NCI-H446 (cell line): ENCODE measurements at places on chromosomes 1 and 21.

DNA sequence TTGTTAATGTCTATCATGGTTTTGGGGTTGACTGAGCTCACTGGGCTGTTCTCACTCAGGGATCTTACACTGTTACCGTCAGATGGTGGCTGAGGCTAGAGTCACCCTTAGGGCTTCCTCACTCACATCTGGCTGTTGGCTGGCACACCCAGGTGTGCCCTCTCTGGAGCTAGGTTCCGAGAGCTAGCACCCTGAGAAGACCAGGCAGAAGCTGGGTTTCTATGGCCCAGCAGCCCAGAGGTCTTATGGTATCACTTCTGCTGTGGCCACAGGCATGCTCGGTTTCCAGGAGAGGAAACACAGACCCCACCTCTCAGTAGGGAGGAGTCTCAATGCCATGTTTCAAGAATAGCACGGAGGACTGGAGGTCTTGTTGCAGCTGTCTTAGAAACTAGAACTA, 20.7 kb upstream of the KIF1B start:
- DNase-seq = no peak

DNA sequence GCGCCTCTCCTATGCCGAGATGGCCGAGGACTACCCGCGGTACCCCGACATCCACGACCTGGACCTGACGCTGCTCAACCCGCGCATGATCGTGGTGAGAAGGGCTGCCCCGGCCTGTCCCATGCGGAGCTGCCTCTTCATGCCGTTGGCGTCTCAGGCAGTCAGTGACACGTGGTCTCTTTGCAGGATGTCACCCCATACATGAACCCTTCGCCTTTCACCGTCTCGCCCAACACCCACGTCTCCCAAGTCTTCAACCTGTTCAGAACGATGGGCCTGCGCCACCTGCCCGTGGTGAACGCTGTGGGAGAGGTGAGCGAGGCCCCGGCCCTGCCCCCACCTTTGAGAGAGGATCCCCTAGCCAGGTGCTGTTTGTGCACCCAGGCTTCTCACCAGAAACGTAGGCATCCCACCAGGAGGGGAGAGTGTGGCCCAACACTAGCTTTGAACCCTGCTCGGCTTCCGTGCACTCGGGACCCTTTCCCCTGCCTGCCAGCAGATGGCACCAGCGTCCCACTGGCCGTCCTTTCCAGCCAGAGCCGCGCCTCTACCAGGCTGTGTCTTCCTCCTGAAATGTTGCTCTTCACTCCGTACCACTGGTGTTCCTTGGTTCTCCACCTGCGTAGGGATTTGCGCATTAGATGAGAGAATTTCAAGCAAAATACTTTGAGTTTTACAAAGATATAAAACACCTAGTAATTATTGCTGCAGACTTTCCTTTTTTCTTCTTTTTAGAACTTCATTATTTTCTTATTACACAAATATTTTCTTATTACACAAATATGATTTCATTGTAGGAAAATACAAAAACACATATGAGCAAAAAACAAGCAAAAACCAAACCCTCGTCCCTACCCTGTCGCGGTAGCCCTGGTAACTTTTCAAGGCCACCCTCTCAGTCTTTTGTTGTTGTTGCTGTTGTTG, 9.0 kb downstream of the NPPA start:
- peak; percentile 78 for DNase-seq

DNA sequence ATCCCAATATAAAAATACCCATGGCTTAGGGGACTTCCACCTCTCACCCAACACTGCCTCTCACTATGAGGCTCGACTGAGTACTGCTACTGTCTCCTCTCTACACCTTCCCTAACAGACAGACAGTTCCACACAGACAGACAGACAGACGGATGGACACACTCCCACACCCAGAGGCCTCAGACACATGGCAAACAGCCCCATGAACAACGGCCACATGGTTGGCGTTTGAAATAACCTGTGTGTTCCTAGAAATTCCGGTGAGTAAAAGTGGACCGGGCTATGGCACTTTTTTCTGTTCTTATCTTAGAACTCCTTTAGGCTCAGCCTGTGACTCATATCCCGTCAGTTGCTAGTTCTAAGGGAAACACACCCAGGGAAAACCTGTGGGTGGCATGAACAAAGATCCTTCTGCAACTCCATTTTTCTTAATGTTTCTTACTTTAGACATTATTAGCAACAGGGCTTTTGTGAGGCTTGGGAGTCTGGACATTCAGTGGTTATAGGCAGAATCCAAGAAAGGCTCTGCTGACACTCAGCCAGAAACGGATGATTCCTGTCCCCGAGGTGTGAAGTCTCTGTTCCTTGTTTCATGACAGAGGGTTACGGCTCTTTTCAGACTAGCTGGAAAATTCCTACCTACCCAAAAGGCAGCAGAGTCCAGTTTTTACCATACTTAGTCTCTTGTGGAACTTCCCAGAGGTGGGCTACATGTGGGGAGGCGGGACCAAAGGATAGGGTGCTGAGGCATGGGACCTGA, 90.5 kb upstream of the TLR5 start:
- no peak for DNase-seq

- no peak for DNase-seq
Measured at GRCh38 chr1:246772686-246773085, 48.5 kb downstream of the SCCPDH start.

DNA sequence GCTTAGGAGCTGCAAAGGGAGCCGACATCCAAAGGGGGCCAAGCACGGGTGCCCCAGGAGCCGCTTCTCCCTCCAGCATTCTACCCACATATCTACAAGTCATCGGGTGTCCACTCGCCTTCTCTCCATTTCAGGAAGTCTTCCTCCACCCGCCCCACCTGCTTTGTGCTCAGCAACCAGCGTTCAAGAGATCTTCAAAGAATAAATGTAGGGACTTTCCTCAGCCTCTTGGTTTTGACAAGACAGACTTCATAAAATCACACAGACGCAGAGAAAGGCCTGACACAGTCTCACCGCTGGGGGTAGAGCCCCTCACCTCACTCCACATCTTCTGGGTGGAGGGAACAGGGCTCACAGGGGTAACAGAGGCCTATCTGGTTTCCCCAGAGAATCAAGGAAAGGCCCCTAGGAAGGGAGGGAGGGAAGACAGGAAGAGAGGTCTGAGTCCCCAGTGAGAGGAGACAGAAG, 49.5 kb downstream of the SSBP3 start:
- no peak for DNase-seq

DNA sequence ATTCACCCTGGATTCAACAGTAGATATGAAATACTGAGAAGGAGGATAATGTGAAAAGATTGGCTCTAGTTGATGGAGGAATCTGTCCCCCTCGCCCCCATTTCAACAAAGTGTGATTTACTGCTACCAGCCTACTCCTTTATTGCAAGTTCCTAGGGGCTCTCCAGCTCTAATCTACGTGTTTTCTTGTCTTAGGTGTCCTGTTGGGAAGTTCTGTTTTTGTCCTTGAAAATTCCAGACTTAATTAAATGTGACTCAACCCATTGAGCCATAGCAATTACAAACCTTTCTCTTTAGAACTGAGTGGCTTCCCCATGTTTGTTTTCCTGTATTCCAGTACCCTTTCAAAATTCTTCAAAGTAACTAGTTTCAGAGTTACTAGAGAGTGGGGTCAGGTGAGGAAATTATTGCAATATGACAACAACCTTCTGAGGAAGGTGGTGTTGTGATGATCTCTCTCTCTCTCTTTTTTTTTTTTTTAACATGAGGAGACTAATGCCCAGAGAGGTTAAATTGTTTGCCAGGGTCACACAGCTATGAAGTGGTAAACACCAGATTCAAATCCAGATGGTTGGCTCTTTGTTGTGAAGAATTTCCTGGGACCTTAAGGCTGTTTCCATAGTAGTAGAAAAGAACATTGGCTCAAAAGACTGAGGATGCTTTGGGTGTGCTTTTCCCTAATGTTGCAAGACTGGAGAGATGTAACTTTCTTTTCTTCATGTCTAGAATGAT, 3.5 kb downstream of the RGL1 start:
- DNase-seq = no peak

GRCh38 chr1:236536540-236536939, 12.8 kb downstream of the LGALS8 start:
- DNase-seq = no peak

GRCh38 chr1:98556521-98557158, 104.9 kb upstream of the SNX7 start:
- DNase-seq = peak; percentile 65

DNA sequence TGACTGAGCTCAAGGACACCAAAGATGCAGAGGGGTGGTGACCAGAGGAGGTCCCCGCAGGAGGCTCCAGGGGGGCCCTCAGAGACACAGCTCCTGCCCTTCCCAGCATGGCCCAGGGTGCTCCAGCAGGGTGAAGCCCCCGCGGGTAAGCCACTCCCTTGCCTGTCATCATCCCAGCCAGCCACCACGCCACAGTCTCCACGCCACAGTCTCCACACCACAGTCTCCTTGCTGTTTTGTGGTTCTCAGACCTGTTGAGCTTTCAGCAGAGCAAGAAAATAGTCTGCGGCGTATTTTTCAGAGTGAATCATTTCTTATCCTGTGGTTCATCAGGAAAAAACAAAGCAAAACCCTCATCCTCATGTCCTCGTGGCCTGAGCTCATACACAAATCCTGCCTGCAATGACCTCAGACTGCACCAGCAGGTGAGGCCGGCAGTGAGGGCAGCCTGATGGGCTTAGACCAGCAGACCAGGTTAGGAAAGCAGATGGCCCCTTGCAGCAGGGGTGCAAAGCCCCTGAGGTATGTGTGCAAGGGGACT, 25.7 kb upstream of the ABCG1 start:
- DNase-seq = no peak

DNA sequence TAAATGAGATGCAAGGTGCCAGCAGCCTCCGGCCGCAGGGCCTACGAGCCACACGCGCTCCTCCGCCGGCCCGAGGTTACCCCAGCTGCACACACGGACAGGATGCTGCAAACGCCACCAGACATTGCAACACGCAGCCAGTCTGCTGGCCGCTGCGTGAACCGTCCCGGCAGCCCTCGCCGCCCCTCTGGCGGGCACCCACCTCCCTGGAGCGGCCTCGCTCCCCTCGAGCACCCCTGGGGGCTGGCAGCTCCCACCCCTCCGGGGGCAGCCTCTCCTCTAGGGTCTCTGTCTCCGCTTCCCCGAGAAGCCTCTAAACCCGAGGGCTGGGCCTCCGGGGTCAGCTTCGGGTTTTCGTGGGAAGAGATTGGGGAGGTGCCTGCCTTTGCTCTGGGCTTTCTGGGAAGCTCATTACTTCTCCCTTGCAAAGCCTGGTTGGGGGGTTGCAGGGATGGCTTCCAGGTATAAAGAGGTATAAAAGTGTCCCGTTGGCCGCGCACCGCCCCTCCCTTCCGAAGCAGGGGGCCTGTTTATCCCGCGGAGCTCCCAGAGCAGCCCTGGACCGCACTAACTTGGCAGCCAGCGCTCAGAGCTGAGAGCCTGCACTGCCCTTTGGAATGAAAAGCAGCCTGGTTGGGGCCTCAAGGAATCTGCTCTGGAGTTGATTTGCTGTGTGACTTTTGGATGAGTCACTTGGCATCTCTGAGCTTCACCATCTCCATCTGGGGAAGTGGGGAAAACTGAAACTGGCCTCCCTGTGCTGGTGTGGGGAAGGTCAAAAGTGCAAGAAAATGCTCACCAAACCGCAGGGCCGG, 21.8 kb downstream of the DHRS3 start:
- DNase-seq = no peak

DNA sequence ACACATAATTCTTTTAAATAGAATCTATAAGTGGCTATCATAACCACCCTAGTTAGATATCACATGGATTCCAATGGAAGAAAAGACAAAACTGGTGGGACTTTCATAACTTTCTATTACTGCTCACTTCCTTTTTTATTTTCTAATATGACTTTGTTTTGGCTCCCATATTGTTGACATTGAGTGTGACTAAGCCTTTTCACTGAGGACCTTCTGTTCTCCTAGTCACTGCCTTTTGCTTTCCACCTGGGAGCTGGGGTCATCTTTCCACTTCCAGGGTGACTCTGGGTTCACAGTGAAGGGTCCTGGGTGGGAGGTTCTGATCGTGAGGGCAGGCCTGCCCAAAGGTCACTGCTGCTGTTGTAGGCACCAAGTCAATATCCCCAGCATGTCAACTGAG, 275.8 kb downstream of the TGFB2 start:
- no peak for DNase-seq

GRCh38 chr1:99173282-99173681, 91.0 kb upstream of the PLPPR4 start:
- peak; percentile 35 for DNase-seq

- no peak for DNase-seq
Measured at GRCh38 chr1:111110197-111110899, 29.5 kb downstream of the DRAM2 start.

DNA sequence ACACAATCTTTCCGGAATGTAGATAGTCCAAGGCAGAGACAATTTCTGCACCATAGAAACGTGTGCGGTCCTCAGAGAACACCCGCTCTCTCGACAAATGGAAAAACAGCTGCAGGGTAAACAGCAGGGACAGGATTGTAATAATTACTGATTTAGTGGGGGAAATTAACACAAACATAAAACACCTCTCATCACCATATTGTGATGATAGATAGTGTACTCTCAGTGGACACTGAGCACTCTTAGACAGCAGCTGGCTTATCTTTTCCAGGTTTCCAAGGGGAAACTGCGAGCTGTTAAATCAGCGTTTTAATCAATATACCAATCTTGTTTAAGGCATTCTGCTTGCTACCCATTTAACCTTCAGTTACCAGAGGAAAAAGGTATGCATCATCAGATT, 277.1 kb downstream of the AKT3 start:
- DNase-seq = no peak

GRCh38 chr1:116832308-116832931, 77.3 kb upstream of the PTGFRN start:
- DNase-seq = no peak

DNA sequence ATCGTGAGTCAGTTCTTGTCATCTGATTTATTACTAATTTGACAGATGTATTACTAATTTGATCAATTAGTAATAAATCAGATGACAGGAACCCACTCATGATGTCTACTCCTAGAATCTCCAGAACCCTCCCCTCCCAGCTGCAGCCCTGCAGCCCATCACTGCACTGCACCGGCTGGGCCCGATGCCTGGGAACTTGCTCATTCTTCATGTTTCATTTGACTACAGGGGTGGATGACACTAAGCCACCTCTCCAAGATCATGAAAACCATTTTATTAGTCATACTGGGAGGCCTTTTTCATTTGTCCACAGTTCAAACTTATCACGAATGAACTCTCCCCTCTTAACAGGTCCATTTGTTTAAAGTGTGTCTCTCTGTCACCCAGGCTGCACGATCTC, 41.0 kb downstream of the KCNH1 start:
- no peak for DNase-seq

GRCh38 chr1:41545996-41546832, 61.7 kb upstream of the EDN2 start:
- no peak for DNase-seq

GRCh38 chr1:87714278-87714677, 385.6 kb downstream of the LMO4 start:
- no peak for DNase-seq

DNA sequence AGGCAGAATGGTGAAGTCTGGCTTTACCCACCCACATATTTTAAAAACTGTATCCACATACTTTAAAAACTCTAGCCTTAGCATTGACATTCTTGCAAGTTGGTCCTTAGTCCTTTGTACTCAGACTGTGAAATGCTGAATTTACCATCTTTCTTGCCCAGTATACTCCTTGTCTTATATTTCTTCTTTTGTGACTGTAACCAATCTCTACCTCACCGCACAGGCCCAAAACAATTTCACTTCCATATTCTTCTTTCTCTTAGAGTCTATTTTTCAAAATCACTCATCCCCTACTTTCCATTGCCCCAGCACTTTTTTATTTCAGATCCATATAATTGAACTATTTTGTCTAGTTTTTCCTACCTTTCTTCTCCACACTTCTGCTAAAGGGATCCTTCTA, 892.4 kb upstream of the B3GALT2 start:
- no peak for DNase-seq
